Mammary epithelial cell (primary cell): ENCODE measurements at places on chromosomes 11 and 22.

DNA sequence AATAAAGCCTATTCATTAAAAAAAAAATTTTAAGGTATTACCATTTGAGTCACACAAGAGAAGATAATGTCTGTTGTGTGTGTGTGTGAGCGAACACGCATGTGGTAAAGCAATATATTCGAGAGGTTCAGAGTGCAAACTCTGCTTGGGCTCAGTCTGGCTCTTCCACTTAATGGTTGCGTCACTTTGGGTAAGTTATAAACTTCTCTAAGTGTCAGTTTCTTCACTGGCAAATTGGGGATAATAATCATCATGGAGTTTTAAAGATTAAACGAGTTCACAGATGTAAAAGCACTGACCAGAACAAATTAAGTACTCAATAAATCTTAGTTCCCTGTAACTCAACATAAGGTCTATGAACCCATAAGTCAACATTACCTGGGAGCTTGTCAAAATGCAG is 37.0 kb downstream of the SIK3 start:
- no peak for DNase-seq

DNA sequence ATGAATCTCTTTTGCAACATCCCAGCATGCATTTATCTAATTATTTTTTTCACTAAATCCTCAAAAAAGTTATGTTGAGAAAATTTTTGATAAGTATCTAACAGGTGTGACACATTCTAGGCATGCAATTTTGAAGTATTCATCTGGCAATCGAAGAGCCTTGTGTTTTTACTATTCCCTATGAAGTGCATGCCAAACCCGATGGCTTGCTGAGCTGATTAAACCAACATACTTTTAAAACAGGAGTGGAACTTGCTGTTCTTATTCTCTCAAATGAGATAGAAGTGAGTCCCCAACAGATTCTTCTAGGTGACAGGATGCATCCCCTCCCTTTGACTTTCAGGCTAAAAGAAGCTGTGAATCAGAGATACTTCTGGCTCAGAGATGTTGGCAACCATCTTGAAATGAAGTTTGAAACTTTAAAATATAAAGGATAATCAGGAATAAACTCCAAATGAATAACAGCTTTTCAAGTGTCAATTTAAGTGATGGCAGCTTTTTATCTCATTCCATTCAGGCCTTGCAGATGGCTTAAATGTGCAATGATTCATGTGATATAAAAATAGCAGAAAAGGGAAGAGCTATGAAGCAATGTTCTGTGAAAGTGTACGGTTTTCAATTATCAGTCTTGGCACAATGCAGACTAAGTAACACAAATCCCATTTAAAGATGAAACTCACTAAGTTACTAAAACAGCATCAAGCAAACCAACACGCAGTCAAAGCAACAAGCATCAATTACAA is 67.7 kb downstream of the APOL5 start:
- DNase-seq, result peak; percentile 10

DNA sequence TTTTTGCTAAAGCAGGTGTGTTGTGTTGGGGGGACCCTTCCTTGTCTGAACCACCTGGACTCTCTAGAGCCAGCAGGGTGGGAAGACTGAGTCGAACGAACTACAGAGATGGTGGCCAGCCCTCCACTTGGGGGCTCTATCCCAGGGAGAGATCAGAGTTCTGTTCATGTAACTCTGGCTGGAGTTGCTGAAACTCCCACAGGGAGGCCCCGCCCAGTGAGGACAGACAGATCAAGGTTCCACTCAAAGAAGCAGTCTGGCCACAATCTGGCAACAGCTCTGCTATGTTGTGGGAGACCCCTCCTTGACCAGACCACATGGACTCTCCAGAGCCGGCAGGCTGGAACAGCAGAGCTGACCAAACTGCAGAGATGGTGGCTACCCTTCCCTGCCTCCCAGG is 20.2 kb upstream of the OR5AK2 start:
- no peak for DNase-seq

DNA sequence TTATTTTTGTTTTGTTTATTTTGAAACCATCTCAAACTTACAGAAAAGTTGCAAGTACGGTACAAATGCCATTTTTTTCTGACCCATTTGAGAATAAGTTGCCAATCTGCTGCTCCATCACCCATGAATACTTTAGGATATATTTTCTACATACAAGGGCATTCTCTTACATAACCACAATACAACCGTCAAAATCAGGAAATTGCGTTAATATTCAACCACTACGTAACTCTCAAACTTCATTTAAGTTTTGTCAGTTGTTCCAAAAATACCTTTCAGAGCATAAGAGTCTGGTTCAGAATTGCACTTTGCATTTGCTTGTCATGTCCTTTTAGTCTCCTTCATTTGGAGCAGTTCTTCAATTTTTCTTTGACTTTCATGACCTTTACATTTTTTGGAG is 194.3 kb upstream of the BDNF start:
- DNase-seq, result no peak

- DNase-seq, result no peak
Measured at GRCh38 chr11:34728609-34729008, 107.7 kb downstream of the EHF start.

GRCh38 chr11:86183694-86184093 is 60.9 kb upstream of the EED start:
- DNase-seq, result peak; percentile 75

GRCh38 chr11:29279716-29280115 is 737.1 kb downstream of the KCNA4 start:
- no peak for DNase-seq

DNA sequence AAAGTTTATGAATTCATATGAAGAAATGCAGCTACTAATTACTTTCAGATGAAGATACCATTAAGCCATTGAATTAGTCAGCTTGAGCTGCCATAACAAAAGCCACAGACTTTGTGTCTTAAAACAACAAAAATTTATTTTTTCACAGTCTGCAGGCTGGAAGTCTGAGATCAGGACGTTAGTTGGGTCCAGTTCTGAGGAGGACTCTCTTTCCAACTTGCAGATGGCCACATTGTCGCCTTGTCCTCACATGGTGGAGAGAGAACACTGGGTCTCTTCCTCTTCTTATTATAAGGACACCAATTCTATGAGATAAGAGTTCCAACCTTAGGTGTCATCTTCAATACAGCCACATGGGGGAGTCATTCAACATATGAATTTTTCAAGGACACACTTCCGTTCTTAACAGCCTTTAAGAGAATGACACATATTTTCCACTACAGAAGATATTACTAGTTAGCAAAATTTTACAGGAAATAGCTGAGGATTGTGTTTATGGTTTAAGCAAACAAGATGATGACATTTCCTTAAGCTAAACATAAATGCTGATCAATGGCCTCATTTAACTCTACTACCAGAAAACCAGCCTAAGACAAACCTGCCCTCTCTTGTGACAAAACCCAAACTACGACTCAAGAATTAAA is 56.0 kb downstream of the DCUN1D5 start:
- DNase-seq, result peak; percentile 61

DNA sequence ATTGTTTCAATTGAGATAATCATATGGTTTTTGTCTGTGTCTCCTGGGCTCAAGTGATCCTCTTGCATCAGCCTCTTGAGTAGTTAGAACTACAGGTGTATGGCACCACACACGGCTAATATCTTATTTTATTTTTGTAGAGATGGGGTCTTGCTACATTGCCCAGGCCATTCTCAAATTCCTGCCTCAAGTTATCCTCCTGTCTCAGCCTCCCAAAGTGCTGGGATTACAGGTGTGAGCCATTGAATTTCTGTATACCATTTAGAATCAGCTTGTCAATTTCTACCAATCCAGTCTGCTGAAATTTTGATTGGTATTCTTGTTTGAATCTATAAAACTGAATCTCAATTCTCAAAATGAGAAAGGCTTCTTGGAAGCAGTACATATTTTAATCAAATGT is 10.4 kb upstream of the KAT5 start:
- no peak for DNase-seq

DNA sequence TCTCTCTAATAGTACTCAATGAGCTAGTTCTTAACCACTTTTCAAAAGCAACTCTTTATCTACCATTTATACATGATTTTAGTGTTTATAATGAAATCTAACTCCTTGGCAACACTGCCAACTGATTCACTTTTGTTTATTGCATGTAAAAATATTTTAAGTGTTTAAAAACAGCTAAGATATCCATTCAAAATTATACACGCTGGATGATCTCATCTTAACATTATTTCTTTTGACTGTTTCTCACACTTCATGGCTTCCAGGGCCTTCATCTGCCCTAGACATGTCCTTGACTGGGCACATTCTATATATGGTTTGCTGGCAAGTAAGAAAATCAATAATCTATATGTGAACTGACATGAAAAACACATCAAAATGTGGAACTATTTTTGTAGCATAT is 414.6 kb upstream of the LUZP2 start:
- no peak for DNase-seq

DNA sequence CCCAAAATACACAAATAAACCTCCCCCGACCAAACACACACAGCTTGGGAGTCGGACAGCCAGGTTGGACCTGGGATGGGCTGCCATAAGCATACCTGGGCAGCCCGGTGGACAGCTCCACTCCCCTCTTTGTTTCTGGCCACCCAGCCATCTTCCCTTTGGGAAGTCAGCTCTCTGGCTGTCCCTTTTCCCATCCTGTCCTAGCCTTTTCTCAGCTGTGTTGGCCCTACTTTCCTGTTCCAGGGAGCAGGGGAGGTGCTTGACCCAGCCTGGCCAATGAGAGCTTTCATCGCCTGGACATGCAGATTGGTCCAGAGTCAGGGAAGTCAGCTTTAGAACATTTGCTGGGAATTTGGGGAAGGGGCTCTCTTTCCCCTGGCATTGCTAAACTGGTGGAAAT is 68.7 kb upstream of the NECTIN1 start:
- no peak for DNase-seq

DNA sequence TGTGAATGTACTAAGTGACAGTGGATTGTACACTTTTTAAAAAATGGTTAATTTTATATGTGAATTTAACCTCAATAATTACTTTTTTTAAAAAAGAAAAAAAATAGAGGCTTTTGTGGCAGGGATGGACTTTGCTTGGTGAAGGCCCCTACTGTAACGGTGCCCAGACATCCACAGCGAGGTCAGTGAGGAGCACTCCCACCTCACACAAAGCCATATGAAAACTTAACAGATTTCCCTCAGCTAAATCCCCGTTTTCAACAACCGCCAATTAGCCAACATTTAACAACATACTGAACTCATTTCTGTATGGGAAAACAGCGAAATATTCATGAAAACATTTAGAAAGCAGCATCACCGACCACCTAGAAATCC is 642 bp upstream of the C11orf58 start:
- no peak for DNase-seq

DNA sequence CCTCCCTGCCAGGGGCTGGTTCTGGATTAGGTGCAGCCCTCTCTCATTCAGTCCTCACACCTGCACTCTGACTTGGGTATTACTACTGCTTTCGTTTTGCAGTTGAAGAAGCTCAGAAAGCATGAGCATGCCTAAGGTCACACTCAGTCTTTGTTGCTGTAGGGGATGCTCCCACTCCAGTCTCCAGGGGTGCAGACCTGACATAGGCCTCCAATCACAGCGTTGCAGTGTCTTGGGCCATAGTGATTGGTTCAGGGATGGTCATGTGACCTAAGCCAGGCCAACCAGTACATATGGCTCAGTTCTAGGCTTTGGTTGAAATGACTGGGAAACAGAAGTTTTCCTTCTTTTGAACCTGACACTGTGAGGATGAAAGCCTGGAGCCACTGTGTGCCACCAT is 61.7 kb downstream of the FBXO7 start:
- no peak for DNase-seq

DNA sequence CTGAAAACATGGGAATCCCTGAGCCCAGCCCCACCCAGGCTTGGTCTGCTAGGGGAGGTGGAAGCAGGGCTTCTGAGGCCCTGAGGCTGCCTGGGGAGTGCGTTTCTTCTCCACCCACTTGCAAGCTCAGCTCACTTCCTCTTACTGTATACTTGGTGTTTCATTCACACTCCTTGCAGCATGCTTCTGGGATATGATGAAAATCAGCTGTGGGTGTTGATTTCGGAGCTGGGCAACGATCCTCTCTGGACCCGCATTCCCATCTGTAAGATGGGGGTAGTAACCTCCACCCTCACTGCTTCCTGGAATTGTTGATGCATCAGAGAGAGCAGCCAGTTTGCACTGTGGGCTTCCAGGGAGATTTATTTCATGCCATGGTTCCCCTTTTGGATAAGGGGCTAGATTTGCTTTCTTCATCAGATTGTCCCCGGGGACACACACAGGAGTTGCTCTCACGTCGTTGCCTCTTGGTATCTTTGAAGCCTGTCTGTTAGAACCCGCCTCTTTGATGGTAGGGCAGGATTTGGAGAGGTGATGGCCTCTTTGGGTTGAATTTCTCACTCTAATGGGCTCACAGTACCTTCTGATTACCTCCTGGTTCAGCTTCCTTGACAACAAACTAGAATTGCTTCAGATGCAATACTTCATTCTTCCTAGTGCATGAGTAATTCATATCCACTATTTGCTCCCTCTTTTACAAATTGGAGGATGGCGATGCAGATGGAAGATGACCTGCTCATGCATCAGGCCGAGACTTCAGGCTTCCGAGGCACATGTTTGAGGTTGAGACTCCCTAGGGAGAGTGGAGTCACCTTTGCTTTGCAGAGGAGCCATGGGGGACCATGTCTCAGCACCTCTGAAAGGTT is 40.4 kb downstream of the BCR start:
- peak; percentile 49 for DNase-seq

- DNase-seq, result peak; percentile 87
Measured at GRCh38 chr11:69948256-69949141, 129.3 kb upstream of the FGF3 start.

- no peak for DNase-seq
Measured at GRCh38 chr11:76752321-76753143, 30.6 kb upstream of the TSKU start.
